ENCODE measurements at places on chromosomes 2 and 18.

DNA sequence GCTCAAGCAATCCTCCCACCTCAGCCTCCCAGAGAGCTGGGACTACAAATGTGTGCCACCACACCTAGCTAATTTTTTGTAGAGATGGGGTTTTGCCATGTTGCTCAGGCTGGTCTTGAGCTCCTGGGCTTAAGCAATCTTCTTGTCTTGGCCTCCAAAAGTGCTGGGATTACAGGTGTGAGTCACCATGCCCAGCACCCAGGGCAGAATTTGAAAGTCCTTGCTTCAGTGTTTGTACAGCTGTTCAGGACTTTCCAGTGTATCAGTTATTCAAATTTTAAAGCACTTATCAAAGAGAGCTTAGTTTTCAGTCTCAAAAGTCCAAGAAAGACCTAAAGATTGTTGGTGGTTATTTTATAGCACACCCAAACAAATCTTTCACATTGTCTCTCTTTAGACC lies 43.6 kb upstream of the VPS54 start:
- DNase-seq: peak; percentile 53

GRCh38 chr18:3456686-3457069 lies 6.7 kb downstream of the TGIF1 start:
- DNase-seq: no peak

- no peak for DNase-seq
Measured at GRCh38 chr2:66501267-66501666, 66.3 kb downstream of the MEIS1 start.

GRCh38 chr2:144132357-144132756 lies 387.6 kb downstream of the ZEB2 start:
- DNase-seq: peak; percentile 93

Measured in fibroblast of gingiva (primary cell).